Left forelimb (tissue), 1 donor: ENCODE measurements at places on chromosomes 6 and 20.

DNA sequence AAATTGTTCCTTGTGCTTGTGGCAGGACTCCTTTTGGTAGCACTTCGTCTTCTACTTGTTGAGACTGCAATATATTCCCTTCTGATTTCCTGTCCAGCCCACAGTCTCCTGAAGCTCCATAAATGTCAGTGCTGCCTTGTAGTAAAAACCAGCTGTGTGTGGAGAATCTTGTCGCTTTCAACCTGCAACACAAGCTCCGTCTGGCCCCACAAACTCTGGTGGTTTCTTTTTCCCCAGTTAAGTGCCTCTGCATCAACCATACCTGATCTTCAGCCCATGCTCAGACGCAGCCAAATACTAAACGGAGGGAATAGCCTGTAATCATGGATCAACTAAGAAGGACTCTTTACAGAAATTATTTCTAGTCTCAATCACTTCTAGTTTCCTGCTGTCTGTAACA is 1133.3 kb upstream of the ADGRB3 start:
- no peak for DNase-seq

- DNase-seq: no peak
These were observed 49.6 kb upstream of the HLA-A start for GRCh38 chr6:29892696-29893095.

DNA sequence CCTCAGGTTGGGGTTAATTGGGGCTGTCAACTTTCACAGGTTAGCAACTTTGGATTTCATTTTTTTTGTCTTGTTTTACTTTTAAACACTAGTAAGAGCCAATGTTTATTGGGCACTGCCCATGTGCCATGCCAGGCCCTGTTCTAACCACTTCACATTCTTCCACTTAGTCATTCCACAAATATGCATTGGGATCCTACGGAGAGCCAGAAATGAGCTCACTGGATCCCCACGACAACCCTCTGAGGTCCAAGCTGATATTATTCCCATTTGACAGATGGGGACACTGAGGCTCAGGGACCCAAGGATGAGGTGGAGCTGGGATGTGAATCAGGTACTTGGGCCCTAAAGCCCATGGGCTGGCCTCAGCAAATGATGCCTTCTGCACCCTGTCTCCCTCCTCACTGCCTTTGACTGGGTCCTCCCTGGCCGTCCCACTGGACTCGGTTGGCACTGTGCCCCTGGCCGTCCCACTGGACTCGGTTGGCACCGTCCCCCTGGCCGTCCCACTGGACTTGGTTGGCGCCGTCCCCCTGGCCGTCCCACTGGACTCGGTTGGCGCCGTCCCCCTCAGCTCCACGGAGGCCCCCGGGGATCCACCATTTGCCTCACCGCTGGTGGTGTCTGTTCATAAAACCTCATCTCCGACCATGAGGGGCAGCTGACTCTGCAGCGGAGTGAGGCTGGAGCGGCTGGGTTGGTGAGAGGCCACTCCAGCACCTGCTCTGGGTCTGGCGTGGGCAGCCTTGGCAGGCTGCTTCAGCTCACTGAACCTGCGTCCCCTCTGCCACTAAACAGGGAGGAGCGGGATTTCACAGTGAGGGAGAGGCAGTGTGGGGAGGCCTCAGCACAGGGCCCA is 4.8 kb upstream of the PMEPA1 start:
- no peak for DNase-seq

DNA sequence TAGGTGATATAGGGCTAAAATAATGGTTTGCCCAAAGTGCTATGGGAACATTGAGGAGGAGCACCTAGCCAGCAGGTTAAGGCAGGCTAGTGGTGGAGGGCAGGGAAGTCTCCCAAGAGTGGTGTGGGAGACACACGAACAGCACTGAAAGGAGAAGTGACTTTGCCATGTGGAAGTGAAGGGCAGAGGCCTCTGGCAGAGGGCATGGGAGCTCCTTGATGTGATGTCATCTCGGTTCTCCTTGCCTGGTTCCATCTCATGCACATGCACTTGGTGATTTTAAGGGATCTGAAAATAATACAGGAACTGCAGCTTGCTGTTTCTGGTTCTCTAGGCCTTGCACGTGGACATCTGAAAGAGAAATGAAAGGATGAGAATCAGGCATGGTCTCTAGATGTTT is 4.7 kb upstream of the MAP3K4 start:
- no peak for DNase-seq

GRCh38 chr6:21273451-21273850 is 320.1 kb upstream of the SOX4 start:
- no peak for DNase-seq

- no peak for DNase-seq
These were observed 1.1 kb downstream of the ZNF165 start for GRCh38 chr6:28081486-28081751.

DNA sequence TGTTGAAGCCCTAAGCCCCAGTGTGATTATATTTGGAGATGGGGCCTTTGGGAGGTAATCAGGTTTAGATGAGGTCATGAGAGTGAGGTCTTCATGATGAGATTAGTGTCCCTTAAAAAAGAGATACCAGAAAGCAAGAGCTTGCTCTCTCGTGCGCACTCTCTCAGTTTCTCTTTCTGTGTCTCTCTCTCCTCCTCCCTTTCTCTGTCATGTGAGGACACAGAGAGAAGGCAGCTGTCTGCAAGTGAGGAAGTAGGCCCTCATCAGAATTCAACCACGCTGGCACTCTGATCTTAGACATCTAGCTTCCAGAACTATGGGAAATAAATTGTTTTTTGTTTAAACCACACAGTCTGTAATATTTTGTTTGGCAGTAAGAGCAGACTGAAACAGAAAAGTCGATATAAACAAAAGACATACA is 180.5 kb downstream of the IBTK start:
- DNase-seq: no peak

DNA sequence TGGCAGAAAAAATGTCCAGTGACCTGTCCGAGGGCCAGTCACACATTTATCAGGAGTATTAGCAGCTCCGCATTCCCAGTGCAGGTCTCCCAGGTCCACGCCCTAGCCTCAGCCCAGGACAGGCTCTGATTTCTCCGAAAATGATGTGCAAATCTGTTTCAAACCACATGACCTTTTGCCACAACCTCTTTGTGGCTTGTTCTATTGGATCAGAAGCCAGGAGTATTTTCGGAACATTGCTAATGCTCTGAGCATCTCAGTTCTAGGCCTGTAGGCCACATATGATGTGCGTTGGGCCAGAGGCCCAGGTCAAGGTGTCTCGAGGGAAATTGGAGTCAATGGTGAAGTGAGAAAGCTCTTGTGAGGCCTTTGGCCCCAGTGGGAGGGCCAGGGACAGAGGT is 40.4 kb downstream of the SNX5 start:
- no peak for DNase-seq

- no peak for DNase-seq
These were observed 89.4 kb upstream of the ISM1 start for GRCh38 chr20:13131688-13132087.

DNA sequence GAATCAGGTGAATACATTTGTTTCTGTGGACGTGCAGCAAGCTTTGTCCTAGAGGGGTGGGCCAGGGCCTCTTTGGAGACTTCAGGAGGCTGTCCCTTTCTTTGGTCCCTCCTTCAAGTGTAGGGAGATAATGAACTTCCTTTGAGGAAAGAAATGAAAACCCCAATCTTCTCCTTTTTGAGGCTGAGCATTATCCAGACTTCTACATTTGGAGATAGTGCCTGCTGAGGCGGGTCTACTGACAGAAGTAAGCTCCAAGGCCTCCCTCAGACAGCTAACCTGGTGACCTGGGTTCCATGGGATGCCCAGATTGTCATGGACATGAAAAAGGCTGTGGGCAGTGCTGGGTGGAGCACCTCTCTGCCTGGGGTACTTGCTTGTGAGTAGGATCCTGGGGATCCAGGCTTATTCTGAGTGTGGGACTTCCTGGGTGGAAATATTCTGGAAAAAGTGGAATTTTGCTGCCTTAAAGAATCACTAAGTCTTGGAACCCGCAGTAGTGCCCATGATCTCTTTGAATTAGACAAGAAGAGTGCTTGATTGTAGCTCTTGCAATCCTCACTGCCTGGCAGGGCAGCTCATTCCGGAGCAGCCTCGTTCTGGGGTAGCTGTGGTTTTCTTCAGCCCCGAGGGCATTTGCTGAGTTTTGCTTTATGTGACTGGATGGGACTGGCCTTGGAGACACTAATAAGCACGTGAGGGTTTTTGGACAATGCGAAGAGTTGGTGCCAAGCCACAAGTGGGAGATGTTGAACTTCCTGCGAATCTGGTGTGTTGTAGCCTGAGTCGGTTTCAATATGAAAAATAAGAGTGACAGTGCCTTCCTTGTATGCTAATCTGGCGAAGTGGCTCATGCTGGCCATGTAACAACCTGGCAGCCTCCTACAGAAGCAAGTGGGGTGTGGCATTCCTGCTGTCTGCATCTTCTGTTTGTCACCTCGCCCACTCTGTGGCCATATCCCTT is 28.1 kb downstream of the SNRNP48 start:
- DNase-seq: no peak

GRCh38 chr6:43668151-43669028 is 19.2 kb downstream of the MRPS18A start:
- DNase-seq: no peak

DNA sequence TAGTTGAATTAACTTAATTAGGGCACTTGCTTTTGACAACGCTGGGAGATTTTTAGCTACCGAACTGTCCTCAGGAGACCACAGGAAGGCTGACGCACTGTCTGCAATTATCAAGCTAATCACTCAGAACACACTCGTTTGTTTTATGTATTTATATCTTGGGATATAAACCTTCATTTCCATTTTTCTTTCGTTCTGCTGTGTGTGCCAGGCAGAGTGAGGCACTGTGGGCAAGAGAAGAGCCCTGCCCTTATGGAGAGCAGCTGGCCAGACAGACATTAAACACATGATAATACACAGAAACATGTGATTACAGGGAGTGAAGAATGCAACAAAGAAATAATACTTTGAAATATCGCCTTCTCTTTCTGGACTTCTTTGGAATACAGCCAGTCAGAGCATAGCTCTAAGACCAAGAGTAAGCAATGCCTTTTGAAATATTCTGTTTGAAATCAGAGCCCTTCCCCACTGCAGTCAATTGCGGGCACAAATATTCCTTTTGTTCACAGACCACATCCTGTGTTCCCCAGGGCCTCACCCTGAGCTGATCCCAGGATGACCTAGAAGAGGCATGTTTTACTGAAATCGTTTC is 96.8 kb downstream of the ANKRD60 start:
- DNase-seq: no peak

- DNase-seq: no peak
These were observed 2.4 kb upstream of the GCNT2 start for GRCh38 chr6:10518557-10519407.

GRCh38 chr6:51678905-51679620 is 408.4 kb downstream of the PKHD1 start:
- DNase-seq: no peak

DNA sequence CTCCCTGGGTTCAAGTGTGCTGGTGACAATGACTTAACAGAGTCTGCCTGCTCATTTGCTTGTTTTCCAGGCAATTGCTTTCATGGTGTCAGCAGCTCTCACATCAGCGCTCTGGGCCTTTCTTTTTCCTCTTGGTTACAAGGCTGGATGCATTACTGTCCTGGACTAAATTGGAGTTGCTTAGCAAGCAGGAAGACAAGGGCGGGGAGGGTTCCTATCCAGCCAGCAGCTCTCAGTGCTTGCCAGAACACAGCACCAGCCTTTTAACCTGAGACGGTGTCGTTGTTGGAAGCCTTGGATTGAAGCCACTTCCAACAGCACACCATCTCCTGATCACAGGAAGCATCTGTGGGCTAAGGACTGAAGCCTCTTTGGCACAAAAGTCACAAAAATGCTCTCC is 606.9 kb downstream of the CDH26 start:
- no peak for DNase-seq

- no peak for DNase-seq
These were observed 4.6 kb upstream of the CABLES2 start for GRCh38 chr20:62411479-62412193.

DNA sequence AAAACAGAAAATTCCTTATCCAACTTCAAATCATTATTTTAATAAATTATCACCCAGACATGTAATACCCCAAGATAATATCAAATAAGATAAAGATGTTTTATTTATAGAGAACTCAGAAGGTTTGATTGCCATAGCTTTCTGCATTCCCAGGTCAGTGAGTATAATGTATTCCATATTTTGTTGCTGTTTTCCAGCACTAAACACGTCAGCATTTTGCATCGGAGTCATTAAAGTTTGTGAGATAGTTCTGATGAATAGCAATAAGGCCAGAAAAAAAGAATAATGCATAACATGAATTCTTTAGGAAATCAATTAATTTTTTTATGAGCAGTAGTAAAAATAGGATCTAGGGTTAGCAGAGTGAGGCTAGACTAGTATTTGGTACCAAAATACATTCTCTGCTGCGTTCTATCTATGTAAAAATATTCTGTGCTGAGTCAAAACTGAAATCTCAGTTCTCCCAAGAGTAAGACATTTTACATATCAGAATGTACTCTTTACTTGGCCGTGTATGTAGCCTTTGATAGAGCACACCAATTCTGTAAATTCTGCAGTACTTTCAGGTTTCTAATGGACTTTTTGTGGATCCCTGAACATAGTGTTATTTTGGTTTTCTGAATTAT is 269.9 kb upstream of the AGPAT4 start:
- no peak for DNase-seq

- no peak for DNase-seq
These were observed 20.9 kb upstream of the PI3 start for GRCh38 chr20:45153752-45154151.

DNA sequence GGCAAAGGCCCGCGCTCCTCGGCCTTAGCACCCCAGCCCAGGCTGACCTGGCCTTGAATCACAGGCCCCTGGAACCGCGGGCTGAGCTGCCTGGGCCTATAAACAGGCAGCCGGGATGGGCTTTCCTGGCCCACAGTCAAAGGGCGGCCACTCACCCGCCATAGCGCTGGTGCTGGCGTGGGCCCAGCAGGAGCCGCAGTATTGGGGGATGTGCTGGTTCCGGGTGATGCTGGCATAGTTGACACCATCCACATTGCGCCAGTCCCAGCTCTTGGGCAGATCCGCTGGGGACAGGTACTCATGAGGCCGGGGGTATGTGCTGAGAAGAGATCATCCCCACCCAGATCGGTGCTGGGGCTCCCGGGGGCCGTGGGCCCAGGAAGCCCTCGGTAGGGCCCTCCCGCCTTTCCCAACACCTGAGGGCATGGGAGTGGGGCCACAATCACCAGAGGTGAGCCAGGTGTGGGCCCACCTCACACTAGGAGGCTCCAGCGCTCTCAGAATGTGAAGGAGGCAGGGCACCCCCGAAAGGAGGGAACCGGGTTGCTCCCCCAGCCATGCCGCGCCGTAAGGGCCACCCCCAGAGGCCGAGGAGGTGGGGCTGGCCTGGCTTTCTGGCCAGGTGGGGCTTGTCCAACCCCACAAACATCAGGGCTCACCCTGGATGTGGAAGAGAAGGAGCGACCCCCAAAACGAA is 739 bp downstream of the CTSZ start:
- DNase-seq: no peak
